DND-41 (cell line): ENCODE measurements at places on chromosomes 12 and 14.

GRCh38 chr12:91274916-91275315, 92.3 kb upstream of the DCN start:
- DNase-seq: no peak

GRCh38 chr14:49637534-49638078, 2.6 kb upstream of the DNAAF2 start:
- DNase-seq: no peak

GRCh38 chr12:6323340-6323994, 13.0 kb downstream of the PLEKHG6 start:
- peak; percentile 36 for DNase-seq

- no peak for DNase-seq
These were observed 214.1 kb downstream of the ANO2 start for GRCh38 chr12:5730962-5731361.

- DNase-seq: no peak
These were observed 111.2 kb downstream of the CAPZA3 start for GRCh38 chr12:18849080-18849479.
